ENCODE measurements at places on chromosomes 11 and 22.

GRCh38 chr11:46918788-46919513, 601 bp upstream of the LRP4 start:
- DNase-seq: peak; percentile 79

DNA sequence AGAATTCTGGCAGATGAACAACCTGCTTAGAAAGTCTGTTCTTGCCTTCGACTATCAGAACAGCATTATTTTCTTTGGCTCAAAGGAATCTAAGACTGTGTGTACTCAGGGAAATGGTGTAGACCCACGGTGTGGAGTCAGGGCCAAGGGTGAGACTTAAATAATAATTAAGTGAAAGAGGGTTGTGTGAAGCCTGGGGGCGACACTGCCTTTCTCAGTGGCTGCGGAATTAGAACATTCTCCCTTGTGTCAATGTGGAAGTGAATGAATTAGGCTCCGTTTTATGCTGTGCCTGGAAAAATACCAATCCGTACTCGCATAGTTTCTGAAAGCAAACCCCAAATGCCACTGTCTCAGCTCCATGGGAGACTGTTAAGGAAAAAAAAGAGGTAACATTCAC, 50.7 kb downstream of the NAV2 start:
- no peak for DNase-seq

DNA sequence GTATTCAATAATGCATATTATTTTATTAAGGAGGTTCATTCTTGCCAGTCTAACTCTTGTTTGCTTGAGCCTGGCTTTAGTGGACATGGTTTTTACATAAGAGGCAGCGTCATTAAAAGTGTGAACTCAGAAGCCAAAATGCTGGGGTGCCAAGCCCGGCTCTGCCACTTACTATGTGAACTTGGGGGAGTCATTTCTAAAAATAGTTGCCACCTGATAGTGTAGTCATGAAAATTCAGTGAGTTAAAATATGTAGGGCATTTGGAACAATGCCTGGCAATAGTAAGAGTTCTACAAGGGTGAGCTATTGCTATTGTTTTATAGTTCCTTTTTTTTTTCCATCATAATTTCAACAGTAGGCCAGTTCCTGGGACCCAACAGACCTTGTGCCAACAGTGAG, 49.9 kb downstream of the TENM4 start:
- no peak for DNase-seq

DNA sequence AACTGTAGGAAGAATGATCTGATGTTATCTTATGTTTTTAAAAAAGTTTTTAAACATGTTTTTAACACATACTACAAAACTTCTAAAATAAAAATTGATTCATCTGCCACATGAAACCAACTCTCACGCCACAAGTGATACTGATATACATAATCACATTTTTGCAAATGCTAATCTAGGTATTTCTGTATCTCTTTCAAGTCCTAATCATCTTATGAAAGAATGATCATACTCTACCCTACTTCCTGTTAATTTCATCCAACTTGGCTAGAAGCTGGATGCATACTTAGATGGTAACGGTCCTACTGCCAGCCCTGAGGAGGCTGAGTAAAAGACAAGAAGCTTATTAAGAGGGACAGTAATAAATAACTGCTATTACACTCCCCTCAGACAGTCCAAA, 19.2 kb downstream of the THAP12 start:
- DNase-seq: no peak

DNA sequence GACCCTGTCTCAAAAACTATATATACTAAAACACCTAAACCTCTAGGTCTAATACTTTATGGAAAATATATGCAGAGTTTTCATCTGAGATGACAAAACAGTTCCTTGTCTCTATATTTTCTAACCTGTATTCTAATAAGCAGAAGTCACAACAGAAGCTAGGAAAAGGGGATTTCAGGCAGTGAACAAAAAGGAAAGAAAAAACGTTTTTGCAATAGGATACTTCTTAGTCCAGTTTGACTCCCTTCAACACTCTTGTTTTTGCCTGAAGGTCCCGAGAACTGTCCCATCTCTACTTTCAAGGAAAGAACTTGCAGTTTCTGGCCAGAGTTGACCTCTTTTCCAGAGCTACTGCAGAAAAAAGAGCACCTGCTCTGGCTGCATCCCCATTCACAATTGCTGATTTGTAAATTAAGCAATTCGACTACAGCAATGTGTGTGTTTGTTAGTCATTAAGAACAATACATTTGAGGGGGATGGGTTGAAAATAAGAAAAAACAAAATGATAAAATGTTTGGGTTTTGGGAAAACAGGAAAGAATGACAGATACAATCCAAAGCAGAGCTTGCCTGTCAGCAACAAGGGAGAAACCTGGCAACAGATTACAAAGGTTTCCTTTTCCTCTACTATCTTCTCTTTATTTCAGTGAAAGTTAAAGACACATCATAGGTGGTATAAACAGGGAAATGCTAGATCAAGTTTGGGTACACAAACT, 160.0 kb downstream of the FCHSD2 start:
- no peak for DNase-seq

GRCh38 chr11:443542-444199, 1.9 kb upstream of the ANO9 start:
- no peak for DNase-seq

DNA sequence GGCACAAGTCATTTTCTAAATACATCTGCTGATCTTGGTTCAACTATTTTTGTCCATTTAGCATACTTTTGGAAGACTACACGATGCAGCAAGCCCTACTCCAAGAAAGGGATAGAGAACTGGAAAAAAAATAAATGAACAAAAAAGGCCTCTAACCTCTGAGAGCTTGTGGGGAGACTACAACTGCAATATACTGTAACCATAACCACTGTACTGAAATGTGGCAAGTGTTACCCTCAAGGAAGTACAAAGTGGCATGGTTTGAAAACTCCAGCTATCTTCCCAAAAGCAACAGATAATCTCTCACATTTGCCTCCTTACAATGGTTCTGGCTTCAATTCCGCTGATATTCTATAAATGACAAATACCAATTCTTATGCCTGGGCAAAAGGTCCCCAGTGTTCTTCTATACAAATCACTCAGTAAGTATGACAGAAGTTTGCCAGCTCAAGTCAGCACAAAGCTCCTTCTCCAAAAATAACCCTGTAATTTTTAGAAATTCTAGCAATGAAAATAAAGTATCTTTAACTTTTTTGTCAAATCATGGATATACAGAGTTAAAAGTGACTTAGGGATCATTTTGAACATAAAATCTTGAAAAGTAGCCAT, 22.9 kb downstream of the AMBRA1 start:
- no peak for DNase-seq

DNA sequence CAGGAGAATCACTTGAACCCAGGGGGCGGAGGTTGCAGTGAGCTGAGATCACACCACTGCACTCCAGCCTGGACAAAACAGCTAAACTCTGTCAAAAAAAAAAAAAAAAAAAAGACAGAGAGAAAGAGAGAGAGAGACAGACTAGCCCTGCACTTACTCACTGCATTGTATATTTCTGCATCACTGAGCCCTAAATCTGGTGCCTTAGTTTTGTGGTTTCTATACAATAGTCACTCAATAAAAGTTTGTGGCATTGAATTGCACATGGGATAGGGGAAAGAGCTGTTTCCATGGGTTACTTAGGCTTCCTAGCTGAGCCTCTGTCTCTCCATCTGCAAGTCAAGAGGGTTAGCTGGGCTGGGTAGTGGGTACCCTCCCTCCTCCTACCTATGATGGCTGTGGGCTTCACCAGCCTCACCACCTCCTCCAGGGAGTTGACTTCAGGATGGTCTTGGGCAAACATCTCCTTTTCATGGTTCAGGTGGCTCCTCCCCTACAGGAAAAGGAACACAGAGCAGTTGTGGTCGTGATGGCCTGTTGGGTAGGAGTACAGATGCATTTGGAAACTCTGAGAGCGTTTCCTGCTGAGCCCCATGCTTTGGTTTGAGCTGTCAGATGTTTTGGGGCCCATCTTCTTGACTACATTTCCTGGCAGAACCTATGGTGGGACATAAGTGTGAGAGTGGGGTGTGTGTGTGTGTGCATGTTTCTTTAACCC, 73.2 kb downstream of the CCDC81 start:
- no peak for DNase-seq

DNA sequence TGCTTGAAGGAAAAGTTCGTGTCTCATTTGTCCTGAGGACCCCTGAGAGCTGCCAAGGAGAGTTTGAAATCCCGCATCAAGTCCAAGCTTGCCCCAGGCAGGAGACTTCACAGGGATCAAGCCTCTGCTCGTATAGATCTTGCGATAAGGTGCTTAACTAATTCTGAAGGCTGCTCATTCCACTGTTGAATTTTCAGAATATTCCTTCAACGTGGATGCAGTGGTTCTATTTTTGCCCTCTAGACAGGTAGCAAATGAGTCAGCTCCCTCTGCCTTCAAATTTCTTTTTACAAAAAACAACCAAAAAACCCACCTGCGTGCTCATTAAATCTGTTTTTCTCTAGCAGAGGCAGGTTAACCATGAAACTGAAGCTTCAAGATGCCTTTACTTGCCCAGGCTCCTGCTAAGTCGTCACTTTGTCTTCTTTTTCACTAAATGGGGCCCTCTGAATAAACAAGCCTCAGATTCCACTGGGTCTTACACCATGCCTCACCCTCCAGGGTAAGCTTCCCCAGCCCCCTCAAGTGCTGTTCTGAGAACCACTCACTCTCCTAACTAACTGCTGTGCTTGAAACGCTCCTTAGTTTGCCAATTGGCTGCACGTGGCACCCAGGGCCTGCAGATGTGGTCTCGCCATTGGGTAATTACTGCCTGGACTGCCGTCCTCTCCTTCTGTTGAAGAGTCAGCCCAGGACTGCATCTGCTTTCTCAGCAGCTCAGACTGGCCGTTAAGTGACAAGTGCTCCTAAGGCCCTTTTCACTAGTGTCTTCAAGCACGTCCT, 105.0 kb downstream of the TRPC6 start:
- peak; percentile 60 for DNase-seq

- peak; percentile 85 for DNase-seq
Measured at GRCh38 chr11:120883404-120884080, 140.4 kb upstream of the TBCEL start.

DNA sequence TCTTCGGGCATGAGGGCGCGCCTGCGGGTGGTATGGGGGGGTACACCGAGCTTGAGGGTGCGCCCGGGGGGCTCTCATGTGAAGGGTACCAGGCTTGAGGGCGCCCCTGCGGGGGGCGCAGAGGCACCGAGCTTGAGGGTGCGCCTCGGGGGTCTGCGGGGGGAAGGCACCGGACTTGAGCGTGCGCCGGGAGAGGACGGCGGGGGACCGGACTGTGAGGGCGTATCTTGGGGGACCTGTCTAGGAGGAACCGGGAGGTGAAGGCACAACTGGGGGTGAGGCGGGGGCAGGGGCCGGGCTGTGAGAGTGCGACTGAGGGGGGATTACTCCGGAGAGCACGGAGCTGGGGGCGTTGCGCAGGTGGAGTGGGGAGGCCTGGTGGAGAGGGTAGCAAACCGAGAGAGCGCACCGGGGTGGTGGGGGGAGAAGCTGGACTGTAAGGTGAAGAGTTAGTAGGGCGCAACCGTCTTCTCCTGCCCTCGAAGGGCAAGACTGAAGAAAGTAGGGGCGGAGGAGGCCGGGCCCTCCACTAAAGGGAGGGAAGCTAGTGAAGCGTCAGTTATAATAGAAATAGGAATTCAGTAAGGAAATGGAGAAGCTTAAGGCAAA, 1.1 kb upstream of the DDX6 start:
- DNase-seq: peak; percentile 77

DNA sequence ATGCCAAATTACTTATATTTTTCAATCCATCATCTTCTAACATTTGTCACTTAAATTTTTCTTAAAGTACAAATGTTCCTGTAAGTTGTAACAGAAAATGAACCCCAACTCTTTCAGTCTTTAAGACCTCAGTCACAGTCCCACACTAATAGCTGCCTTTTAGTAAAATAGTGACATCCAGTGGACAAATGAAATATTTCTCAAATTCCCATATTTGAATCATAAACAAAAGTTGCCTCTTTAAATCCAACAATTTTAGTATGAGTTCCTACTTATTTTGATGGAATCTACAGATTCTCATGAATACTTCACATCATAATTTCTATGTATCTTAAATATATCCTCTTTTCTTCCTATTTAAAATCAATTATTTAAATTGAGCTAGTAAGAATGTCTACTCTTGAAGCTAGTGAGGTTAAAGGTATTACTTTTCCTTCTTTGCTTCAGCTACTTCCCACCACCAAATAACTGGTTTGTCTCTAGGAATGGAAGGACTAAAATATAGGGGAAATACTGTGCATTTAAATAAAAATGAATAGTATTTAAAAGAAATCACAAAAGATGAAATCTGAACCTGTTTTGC, 9.2 kb downstream of the LIN7C start:
- DNase-seq: no peak

DNA sequence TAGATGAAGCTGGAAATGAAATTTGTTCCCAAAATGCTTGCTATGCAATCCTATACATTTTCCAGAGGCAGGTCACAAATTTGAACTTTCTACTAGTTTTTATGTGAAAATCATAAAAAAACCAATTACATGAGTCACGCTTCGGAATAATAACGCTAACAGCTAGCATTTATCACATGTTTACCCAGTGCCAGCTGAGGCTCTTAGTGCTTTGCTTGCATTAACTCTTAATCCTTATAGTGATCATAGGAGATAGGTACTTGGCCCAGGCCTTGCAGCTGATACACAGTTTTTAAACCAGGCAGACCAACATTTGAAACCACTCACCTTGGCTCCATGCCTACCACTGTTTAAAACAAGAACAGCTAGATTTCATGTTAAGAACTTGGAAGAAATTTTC, 131.8 kb upstream of the RAG2 start:
- no peak for DNase-seq

- DNase-seq: no peak
Measured at GRCh38 chr22:25834490-25834889, 92.5 kb downstream of the MYO18B start.

DNA sequence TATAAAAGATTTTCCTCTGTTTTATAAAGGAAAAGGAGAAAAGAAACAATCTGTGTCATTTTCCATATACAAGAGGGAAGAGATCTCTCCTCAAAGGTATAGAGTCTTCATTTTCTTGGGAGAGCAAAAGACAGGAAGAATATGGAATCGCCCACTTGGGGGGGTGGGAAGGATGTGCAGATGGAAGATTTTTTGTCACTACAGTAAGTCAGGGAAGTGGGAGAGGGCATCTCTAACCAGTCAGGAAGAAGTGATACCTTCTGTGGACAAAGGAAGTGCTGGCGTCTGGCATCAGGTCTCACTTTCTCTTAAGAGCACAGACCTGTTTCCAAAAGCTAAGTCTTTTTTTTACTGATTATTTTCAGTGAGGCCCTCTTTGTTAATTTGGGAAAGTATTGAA, 1.4 kb downstream of the PRR14L start:
- DNase-seq: no peak

DNA sequence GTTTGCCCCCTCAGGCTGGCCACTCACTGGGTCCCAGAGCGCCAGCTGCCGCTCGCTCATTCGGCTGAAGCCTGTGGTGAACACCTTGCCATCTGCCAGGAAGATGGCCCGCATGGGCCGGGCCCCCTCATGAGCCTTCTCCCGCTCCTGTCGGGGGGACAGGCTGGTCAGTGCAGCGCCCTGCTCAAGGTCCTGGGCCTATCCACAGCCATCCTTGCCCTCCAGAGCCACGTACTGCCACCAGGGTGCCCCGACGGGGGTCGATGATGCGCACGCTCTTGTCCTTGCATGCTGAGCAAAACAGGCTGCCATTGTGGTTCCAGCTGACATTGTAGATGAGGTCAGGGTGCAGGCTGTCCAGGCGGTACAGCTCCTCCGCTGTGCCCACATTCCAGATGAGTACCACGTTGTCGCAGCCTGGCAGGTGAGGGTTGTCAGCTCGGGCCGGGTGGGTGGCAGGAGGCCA, 2.1 kb downstream of the CORO1B start:
- no peak for DNase-seq

Data from endodermal cell (in vitro differentiated cells).